ENCODE measurements at places on chromosomes 13 and 19.

DNA sequence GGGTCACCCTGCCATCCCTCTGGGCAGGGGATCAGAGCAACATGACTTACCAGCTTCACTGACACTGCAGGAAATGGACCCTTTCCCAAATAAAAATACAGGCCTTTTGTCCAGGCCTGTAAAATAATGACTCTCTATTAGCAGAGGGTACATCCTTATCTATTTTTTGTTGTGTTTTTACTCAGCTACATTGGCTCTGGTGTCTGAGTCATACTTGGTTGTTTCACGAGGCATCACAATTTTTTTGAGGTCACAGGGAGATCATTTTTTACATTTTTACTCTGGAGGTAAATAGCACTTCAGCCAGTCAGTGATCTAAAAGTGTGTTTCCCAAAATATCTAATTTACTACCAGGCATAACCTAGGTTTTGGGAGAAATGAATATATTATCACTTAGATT is 6.9 kb upstream of the HTR2A start:
- DNase-seq: no peak

DNA sequence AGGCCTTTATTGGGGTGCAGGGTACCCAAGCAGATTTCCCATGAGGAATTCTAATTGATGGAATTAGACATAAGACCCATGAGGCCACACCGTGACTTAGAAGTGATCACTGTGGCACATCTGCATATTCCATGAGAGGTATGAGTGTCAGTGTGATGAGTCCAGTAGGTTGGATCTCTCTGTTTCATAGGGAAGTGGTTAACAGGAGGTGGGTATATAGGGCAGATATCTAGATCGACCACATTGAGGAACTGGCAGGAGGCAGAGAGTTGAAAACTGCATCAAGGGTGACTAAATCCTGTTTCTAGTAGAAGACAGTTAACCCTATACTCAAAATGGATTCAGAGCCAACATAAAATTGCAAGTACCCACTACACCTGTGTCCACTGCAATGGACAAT is 68.6 kb upstream of the MIR17HG start:
- no peak for DNase-seq

DNA sequence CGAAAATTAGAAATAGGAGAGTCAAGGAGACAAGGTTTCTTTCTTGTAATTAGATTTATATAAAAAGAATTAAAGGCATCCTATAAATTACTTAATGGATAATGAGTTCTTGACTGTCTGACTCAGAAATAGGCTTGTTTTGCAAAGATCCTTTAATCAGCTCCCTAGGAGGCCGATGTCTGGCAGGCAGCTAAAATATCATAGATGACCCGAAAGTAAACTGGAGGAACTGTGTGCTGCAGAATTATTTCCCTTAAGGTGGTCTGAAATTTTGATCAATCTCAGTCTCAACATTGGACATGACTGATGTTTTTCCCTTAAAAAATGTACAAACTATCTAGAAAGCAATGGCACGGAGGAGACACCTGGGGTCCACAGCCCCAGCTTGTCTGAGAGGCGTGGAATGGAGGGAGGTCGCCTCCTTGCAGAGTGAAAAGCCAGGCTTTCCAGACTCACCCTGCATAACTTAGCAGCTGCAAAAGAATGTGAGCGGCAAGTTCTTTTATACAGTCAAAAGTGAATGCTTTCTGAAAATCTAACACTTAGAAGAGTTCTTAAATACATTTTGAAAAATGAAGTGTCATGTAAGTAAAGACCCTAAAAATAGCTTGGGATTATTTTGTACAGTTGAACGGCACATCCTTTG is 44.8 kb downstream of the MBNL2 start:
- DNase-seq: no peak

- no peak for DNase-seq
These were observed 249.6 kb downstream of the TSHZ3 start for GRCh38 chr19:31099515-31100205.

- no peak for DNase-seq
These were observed 6.8 kb downstream of the SLC8A2 start for GRCh38 chr19:47464675-47465419.

DNA sequence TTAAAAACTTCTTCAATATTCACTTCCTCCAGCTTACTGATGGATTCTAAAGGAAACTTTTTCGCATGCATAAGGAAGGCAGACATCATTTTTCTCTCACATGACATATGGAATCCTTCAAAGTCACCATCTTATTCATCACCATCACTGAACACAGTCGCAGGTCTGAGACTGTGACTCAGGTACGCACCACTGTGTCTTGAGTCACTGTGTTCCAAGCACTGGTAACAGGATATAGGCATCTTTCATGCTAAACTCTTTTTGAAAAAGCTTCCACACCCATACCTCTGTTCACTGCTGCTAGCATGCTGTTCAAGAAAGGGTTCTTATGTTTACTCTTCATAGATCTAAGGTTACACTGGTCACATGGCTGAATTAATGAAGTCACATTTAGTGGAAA is 67.0 kb upstream of the SIAH3 start:
- no peak for DNase-seq
